ENCODE measurements at places on chromosomes 3 and 15.

GRCh38 chr3:24135280-24135679, 190.2 kb downstream of the NR1D2 start:
- DNase-seq, result no peak

GRCh38 chr3:136193278-136194054, 2.7 kb downstream of the MSL2 start:
- peak; percentile 55 for DNase-seq

- DNase-seq, result no peak
Measured at GRCh38 chr3:157624801-157625200, 121.6 kb upstream of the VEPH1 start.

GRCh38 chr3:67617518-67617917, 36.9 kb downstream of the SUCLG2 start:
- DNase-seq, result no peak

GRCh38 chr3:29279806-29280205, 1.1 kb upstream of the RBMS3 start:
- no peak for DNase-seq

DNA sequence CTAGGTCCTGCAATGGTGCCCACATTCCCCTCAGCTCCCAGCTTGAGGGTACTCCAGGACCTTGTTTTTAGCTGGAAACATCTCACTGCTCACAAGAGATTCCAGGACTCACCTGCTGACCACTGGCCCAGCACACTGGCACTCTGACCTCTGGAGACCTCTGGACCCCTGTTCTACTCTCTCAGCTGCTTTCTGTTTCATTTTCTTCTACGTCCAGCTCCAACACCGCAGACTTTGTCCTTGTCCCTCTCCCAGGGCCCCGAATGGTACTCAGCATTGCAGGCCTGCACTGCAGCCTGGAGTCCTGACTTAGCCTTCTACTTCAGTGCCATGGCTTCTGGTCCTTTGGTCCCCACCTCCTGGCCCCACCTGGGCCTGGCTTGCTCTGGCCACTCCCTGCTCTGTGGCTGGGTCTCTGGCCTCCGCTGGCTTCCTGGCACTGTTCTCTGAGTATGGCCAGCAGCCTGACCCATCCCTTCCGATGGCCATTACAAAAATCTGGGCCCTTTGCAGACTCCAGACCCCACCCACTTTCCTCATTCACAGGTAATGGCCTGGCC, 27.9 kb downstream of the KY start:
- no peak for DNase-seq

DNA sequence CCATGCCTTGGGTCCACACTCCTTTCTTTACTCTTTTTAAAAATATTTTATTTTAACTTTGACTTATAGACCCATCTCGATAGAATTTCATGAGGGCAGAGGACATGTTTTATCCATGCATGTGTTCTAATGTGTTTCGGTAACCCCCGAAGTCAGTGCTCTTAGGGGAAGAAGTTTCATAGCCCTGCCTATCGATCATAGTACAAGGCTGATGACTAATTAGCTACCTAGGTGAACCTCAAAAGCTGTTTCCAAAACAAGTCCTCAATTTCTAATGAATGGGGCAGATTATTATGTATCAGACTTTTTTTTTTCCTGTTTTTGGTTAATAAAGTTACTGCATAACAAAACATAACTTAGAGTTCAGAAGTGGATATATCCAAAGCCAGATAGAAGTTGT, 82.0 kb downstream of the MBNL1 start:
- DNase-seq, result no peak

GRCh38 chr3:30845606-30846005, 48.9 kb downstream of the GADL1 start:
- DNase-seq, result no peak

GRCh38 chr3:9254764-9255163, 5.3 kb upstream of the SRGAP3 start:
- no peak for DNase-seq

GRCh38 chr3:114892880-114893279, 254.2 kb downstream of the ZBTB20 start:
- no peak for DNase-seq

DNA sequence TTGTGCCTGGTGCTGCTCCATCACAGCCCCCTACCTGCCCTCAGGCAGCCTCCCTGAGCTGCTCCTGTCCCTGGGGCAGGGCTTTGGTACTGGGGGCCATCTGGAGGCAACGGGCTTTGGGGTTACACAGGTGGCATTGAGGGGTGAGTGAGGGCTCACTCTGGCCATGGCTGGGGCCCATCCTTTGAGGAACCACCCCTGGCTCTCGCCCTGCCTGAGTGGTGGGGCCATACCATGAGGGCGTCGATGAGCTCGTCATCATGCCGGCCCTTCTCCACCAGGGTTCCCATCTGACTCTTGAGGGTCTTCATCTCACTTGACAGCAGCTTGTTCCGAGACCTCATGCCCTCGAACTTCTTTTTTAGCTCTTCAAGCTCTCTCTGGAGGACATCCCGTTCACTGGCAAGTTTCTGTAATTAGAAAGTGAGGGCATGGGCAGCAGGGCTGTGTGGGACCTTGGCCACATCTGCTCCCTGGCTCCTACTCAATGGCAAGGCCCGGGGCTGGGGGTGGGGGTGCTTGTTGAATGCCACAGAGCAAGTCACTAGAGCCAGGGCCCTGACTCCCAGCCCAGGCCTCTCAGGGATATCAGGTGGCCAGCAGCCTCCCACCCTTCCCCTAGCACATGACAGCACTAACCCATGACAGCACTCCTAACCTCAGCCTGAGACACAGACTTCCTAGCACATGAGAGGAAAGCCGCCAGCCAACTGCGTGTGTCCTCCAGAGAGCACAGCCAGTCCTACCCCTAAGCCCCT, 33.5 kb downstream of the CCDC13 start:
- no peak for DNase-seq

DNA sequence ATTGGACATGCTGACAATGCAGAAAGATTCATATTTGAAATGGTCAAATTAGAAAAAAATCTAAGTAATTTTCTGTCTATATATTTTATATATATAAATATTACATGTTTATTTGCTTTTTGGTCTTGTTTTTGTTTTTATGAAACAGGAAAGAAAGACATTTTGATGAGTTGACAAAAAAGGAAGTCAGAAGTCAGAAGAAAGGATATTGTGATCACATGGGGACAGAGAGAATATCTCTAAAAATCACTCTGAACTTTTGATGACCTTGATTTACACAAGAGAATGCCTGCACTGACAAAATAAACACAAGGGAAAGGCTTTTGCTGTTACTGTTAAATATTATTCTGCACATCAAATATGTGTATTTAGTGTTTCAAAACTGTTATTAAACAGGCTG, 811.2 kb downstream of the SI start:
- DNase-seq, result no peak

GRCh38 chr3:88057630-88058305, 1.0 kb downstream of the CGGBP1 start:
- no peak for DNase-seq

GRCh38 chr3:148757238-148758215, 59.8 kb downstream of the AGTR1 start:
- DNase-seq, result peak; percentile 99
